Stimulated activated CD8-positive, alpha-beta memory T cell treated with anti-CD3 and anti-CD28 coated beads, Interleukin-4, amount 100 ng/mL, for 1 hour (primary cell): ENCODE measurements at places on chromosomes 7 and 10.

DNA sequence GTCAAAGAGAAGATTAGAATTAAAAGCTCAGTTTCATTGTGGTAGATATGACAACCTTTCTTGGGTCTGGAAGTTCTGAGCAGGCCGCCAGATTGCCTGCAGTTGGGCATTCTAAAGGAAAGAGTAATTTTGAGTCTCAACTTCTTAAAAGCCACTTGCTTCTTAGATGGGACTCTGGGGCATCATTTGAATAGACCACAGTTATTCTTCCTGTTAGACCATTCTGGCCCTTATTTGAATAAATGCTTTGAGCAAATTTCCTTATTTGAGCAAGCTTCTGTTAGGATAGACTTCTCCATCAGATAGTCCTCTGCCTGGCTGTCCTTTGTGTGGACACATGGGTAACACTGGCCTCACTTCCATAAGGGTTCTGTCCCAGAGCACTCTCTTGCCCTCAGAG is 40.2 kb downstream of the SND1 start:
- no peak for DNase-seq

GRCh38 chr10:68095153-68095552 is 14.1 kb upstream of the MYPN start:
- no peak for DNase-seq

- DNase-seq, result no peak
Observed at GRCh38 chr10:49185213-49185612, 3.0 kb downstream of the TMEM273 start.

- no peak for DNase-seq
Observed at GRCh38 chr7:40200791-40201190, 66.0 kb downstream of the SUGCT start.

GRCh38 chr7:55279080-55279845 is 85.9 kb upstream of the LANCL2 start:
- DNase-seq, result no peak

GRCh38 chr7:34143402-34143801 is 238.1 kb downstream of the BMPER start:
- no peak for DNase-seq

- no peak for DNase-seq
Observed at GRCh38 chr10:2284071-2284470, 546.7 kb upstream of the ADARB2 start.

GRCh38 chr7:18177129-18177814 is 149.6 kb upstream of the PRPS1L1 start:
- DNase-seq, result no peak

GRCh38 chr7:132750096-132750495 is 173.8 kb upstream of the PLXNA4 start:
- DNase-seq, result no peak

- no peak for DNase-seq
Observed at GRCh38 chr7:47610506-47611044, 28.7 kb upstream of the TNS3 start.

DNA sequence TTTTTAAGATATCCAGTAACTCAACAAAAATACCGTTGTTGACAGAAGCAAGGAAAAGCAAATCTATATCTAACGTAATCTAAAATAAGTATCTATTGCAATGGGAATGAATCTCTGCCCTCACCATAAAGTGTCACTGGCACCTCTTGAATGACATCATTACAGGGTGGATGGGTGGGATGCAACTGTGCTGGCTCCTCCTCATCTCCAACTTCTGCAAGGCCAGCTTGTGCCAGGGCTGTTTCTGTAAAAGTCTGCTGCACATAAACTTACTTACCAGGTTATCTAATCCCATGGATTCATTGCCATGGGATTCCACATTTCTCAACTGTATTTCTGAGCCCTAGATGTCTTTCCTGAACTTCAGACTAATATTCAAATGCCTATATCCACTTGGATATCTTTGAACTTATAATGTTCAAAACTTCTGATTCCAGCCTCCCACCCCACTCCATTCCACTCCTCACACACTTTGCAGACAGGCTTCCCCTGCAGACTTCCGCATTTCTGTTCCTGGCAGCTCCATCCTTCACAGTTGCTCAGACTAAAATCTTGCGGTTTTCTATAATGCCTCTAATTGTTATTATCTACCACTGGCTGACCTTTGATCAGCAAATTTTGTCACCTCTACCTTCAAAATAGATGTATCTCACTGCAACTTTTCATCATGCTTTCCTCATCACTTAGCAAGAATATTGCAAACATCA is 10.7 kb downstream of the FGL2 start:
- DNase-seq, result no peak

DNA sequence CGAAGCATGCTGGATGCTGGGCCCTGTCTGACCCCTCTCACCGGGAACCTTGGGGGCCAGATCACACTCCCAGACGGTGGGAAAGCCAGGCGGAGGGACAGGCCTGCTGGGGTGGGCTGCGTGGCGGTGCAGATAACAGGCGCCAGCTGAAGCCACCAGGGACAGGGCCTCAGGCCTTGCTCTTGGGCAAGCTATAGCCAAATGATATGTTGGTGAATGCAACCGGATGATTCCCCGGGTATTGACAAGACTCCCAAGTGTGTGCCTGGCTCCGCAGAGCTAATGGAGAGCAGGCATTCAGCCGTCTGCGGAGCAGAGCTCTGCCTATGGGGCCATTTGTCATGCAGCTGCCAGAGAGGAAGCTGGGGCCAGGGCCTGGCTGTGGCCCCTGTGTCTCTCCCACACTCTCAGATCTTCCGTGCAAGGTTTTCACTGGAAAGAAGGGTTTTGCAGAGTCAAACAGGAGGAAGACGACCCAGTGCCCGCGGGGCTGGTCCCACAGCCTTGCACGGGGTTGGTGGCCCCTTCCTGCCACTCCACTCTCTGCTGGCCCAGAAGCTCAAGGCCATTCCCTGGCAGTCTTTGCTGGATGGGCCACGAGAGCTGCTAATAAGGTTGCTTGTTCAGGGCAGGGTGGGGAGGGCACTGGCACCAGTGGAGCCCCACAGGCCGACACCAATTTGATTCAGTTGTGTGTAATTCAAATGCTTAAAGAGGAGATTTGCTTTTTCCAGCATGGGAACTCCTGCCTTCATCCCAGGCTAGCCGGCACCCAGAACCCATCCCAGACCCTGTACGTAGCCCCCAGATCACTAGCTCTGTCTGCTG is 91.8 kb downstream of the PRKAG2 start:
- DNase-seq, result no peak

- DNase-seq, result no peak
Observed at GRCh38 chr7:124874644-124875163, 54.9 kb downstream of the POT1 start.

DNA sequence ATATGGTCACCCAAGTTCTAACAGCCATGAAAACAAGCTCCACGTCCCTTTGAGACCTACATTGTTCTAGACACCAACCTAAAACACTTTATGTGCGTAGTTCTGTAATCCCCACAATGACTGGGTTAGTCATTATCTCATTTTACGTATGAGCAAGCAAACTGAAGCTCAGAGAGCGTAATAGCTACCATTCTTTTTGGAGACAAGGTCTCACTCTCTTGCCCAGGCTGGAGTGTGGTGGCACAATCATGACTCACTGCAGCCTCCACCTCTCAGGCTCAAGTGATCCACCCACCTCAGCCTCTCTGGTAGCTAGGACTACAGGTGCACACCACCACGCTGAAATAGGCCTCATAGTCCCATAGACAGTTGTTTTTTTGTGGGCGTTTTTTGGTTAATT is 10.5 kb downstream of the DAGLB start:
- no peak for DNase-seq

- no peak for DNase-seq
Observed at GRCh38 chr7:106205621-106206222, 79.1 kb downstream of the NAMPT start.

- no peak for DNase-seq
Observed at GRCh38 chr10:65723525-65723924, 1202.3 kb upstream of the LRRTM3 start.

DNA sequence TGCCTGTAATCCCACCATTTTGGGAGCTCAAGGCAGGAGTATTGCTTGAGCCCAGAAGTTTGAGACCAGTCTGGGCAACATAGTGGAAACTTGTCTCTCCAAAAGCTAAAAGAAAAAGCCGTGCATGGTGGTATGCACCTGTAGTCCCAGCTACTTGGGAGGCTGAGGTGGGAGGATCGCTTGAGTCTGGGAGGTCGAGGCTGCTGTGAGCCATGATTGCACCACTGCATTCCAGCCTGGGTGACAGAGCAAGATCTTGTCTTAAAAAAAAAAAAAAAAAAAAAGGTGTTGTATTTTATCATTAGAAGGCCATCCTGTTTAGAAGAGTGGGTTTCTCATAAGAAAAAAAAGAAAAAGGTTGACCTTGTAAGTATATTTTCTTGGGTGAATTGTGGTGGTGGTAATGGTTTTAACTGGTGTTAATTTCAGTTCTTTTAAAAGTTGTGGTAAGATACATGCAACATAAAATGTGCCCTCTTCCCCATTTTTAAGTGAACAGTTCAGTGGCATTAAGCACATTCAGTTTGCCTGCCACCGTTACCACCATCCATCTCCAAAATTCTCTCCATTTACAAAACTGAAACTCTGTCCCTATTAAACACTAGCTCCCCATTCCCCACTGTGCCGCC is 34.7 kb downstream of the GRIFIN start:
- no peak for DNase-seq

GRCh38 chr7:134692344-134692705 is 45.7 kb downstream of the BPGM start:
- no peak for DNase-seq

- DNase-seq, result no peak
Observed at GRCh38 chr10:8978100-8978499, 923.6 kb downstream of the GATA3 start.

GRCh38 chr10:77160679-77161078 is 476.9 kb downstream of the KCNMA1 start:
- no peak for DNase-seq

DNA sequence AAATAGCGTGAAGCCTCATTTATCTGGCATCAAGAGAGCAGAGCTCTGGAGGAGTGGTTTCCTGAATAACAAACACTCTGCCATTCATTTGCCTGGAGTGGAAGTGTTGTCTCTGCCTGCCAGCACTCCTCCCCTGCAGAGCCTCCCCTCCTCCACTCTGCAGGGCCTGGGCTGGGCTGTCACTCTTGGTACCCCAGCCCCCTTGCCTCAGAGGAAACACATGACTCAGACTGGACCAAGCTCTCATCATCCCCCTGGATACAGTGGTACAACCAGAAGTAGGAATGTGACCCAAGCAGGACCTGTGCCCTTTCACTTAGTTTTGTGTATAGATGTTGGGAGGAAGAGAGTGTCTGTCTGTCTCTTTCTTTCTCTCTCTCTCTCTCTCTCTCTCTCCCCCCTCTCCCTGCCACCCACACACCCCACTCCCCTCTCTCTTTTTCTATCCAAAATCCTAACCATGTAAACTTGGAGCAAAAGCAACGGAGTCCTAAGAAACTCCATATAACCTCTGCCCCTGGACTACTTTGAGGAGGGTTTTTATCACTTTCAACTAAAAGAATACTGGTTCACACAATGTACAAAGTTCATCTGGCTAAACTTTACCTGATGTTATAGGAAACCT is 43.9 kb downstream of the DOCK4 start:
- no peak for DNase-seq

GRCh38 chr7:143492799-143493739 is 15.4 kb downstream of the TAS2R41 start:
- no peak for DNase-seq

DNA sequence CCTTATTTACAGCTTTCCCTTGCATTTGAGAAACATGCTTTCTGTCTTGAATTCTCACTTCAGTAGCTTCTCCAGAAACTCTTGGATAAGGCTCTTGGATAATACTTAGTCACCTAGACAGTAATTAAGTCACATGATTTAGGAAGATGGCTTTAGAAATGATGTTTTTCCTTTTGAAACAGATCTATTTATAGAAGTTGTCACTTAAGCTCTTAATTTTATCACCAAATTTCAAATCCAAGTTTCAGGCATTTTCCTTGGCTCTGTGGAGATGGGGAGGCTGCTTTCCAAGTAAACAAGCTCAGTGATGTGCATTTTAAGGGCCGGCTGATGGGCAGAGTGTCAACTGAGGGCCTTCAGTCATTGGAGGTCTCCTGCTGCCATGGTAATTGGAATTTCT is 130.3 kb downstream of the SRI start:
- DNase-seq, result no peak

DNA sequence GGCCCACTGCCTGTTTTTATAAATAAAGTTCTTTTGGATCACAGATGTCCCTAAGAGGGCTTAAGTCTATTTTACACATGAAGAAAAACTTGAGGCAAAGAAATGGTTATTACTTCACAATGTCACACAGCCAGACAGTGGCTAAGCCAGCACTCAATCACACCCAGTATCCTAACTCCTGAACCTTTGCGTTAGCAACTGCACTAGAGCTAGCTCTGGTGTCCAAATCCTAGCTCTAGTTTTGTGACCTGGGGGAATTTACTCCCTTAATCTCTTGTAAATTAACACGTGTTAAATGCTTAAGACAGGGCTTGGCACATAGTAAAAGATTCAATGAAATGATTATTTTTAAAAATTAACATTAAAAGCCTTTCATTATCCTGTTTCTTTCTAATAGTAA is 49.0 kb upstream of the TPK1 start:
- DNase-seq, result no peak

DNA sequence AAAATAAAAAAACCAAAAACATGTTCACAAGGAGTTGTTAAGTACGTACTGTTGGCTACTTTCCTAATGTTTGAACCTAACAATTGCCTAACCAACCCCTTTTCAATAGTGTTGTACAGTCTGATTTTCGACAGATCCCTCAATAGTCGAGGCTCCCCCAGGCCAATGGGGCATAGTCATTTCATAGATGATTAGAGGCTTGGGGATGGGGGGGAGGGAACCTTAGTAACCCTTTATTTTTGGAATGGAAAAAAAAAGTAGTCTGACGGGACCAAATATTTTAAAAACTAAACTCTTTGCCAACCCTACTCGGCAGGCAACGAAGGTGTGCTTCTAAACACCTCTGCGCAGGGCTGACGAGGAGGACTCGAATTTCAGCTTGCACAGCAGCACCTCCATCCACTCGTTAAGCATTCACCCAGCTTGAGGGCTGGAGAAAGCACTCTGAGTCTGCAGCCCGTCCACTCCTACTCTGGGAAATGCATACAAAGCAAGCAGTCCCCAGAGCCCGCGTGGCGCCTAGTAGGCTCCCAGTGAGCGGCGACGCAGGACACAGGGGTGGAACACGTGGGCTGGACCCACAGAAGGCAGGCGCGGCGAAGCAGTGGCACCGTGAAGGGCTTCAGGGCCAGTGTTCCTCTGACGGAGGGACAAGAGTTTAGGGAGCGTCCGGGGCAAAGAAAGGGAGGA is 899 bp downstream of the PUS7 start:
- no peak for DNase-seq
